Bone marrow (tissue), 2 donors: ENCODE measurements at places on chromosomes 5 and 9.
A peak's percentile ranks its signal among the peaks of the same experiment; 100 is the strongest.

GRCh38 chr5:35303152-35303551 is 72.9 kb upstream of the PRLR start:
- no peak for DNase-seq

DNA sequence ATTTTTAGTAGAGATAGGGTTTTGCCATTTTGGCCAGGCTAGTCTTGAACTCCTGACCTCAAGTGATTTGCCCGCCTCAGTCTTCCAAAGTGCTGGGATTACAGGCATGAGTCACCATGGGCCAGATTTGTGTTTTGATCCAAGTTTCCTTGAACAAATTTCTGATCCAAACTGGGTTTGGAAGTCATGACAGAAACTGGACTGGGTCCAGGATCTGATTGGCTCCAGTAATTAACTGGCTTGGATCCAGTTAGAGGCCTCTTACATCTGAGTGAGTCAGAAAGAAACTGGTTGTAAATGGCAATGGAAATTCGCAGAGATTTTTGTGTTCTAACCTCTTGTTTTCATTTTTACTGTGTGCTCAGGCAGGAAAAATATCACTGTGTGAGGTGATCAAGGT is 141.6 kb downstream of the SLC25A46 start:
- DNase-seq = no peak

DNA sequence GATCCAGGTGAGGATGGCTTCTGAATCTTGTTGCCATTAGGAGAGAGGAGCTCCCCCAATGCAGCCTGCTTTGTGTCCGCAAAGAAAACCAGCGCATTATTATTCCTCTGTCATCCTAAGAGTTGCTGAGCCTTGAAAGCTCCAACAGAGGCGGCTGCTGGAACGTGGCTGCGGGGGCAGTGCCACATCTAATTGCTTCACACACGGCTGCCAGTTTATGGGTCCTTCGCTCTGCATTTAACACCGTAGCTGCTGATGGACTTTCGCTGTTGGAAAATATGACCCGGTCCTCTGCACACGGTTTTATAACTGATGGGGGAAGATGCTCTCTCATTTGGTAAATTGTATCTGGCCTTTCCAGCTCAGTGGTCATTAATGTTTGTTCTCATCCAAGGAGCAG is 38.0 kb downstream of the ZNF622 start:
- DNase-seq = no peak

- no peak for DNase-seq
These were observed 28.2 kb upstream of the RPL26L1 start for GRCh38 chr5:172931001-172931536.

- no peak for DNase-seq
These were observed 14.4 kb upstream of the CDC20B start for GRCh38 chr5:55187370-55187769.

- no peak for DNase-seq
These were observed 115.7 kb downstream of the FBXO38 start for GRCh38 chr5:148499452-148499851.

GRCh38 chr9:133107961-133108793 is 12.9 kb downstream of the RALGDS start:
- no peak for DNase-seq

GRCh38 chr5:151730381-151730780 is 28.1 kb downstream of the ATOX1 start:
- DNase-seq = no peak

GRCh38 chr9:98240475-98240874 is 15.0 kb downstream of the TBC1D2 start:
- no peak for DNase-seq

GRCh38 chr9:120750421-120750820 is 36.2 kb upstream of the MEGF9 start:
- no peak for DNase-seq

- no peak for DNase-seq
These were observed 56.8 kb upstream of the SYNPO start for GRCh38 chr5:150583541-150584225.

- DNase-seq = no peak
These were observed 36.3 kb downstream of the GDA start for GRCh38 chr9:72185561-72185960.

DNA sequence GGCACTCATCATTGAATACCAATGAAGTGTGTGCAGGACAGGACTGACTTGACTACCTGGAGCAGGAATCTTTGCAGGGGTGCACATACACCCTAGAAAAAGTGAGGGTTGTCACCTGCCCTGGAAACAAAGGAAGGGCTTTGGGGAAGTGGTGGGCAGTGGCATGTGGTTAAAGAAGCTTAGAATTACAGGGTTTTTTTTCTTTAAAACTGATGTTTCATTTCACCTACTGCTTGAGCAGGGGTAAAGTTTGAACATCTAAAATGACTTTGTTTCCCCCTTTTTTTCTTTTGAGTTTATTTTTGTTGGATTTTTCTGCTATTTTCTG is 2.0 kb upstream of the KDM3B start:
- DNase-seq = no peak

- no peak for DNase-seq
These were observed 198.7 kb downstream of the HSPA4 start for GRCh38 chr5:133250527-133250926.

DNA sequence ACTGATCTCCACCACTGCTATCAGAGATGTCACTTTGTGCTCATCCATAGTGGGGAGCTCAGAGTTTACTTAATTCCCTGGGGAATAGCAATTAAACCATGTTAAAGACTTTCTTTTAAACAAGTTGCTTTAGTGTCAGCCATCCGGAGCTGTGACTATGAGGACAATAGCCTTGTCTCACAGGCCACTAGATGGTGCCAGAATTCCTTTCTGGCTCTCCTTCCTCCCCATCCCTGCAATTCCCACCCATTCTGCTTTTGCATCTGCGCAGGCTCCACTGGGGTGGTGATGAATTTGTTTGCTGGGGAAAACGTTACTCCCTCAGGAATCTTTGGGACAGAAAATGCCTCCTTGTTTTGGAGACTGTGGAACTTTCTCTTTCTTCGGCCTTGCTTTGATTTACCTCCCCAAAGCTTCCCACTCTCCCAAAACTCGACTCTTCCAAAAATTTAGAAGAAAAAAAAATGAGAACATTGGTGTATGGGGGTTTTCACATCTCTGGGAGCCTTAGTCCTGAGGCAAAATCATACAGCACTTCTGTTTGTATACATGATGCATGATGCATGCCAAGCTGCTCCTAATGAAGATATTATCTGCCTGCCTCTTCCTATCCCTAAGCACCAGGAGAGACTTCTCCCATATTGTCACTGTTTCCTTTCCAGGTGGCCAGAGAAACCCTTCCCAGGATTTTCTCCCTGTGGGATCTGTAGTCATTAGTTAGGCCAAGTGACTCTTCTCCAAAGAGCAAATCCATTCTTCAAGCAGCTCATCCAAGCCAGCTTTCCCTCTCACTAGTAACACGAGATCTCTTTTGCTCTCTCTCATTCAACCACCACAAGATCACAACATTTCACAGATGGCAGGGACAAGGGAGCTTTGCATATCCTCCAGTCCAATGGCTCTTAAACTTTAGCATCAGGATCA is 466.1 kb downstream of the TLR4 start:
- DNase-seq = no peak

DNA sequence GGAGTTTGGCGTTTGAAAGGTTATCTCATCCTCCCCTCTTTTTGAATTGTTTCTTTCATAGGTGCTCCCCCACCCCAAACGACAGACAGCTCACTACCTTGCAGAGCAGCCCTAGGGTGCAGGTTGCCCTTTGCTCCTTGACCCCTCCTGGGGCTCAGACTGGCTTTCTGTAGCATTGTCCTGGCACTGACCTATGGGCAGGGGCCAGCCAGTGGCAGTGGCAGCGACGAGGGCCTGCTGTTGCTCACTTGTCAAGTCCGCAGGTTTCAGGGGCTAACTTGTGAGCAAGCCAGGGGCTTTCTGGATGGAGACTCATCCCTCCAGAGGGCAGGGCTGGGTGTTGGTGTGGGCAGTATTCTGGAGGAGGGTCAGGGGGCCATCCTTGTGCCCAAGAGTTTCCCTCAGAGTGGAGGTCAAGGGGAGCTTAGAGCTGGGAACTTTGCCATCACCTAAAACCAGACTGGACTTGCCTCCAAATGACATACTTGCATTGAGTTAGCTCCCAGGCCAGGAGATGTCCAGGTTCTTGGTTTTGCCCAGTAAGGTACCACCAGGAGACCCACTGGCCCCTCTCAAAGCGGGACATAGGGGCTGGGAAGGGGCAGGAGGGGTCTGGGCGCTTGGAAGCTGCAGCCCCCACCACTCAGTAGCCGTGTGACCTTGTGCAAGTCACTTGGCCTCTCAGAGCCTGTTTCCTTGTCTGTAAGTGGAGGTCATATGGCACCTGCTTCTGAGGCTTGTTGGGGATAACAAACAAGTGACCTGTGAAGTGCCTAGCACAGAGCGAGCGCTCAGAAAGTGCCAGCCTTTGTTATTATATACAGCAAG is 53.5 kb upstream of the CDKN2AIPNL start:
- no peak for DNase-seq

GRCh38 chr5:19986031-19986619 is 1.9 kb downstream of the CDH18 start:
- no peak for DNase-seq

DNA sequence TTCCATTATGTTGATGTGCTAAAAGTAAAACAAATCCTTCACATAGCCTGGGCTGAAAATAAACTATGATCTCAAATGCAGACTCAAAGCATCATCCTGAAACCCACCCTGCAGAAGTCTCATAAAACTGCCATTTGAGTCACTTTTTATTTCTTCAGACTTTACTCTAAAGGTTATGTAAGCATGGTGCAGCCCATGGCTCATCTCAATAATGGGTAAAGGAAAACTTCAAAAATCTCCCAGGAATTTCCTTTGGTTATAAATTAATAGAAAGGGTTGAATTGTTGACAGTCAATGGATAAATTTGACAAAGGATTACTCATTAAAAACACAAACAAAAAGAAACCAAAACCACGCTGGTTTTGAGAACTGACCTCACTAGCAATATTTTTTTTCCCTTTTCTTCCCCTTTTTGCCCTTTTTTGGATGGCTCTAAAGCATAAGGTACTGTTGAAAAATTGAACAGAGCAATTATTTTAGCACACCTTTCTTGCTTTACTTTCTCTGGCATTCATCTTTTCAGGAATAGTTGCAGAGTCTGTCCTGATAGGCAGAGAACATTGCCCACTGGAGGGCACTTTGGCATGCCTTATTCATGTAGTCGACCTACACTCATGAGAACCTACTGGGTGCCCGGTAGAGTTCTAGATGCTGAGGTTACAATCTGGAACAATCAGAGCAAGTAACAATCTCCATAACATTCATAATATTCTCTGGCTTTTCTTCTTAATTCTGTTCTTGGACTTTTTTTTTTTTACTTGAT is 191.4 kb downstream of the TMEM167A start:
- DNase-seq = no peak

- DNase-seq = no peak
These were observed 50.4 kb upstream of the PTGS1 start for GRCh38 chr9:122320413-122320881.

DNA sequence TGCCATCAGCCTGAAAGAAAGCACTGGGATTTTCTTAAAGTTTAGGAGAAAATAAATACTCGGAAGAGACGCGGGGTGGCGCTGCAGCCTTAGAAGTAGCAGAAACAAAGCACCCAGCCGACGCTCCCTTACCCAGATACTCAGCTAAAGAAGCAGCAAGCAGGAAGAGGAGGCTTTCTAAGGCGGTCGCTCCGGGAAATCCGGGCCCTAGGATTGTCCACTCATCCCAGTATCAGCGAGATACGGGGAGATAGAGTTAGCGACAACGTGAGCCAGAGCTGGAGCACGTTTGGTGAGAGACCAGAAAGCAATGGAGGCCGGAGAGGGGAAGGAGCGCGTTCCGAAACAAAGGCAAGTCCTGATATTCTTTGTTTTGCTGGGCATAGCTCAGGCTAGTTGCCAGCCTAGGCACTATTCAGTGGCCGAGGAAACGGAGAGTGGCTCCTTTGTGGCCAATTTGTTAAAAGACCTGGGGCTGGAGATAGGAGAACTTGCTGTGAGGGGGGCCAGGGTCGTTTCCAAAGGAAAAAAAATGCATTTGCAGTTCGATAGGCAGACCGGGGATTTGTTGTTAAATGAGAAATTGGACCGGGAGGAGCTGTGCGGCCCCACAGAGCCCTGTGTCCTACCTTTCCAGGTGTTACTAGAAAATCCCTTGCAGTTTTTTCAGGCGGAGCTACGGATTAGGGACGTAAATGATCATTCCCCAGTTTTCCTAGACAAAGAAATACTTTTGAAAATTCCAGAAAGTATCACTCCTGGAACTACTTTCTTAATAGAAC is at the start of gene PCDHB2:
PCDHB2 (plus strand) TSS at position 135 of the 782 bp plus-strand sequence; CDS start at position 311, 176 bp downstream.
- peak; percentile 41 for DNase-seq

- no peak for DNase-seq
These were observed 272.8 kb downstream of the DENND1A start for GRCh38 chr9:123657099-123657498.

DNA sequence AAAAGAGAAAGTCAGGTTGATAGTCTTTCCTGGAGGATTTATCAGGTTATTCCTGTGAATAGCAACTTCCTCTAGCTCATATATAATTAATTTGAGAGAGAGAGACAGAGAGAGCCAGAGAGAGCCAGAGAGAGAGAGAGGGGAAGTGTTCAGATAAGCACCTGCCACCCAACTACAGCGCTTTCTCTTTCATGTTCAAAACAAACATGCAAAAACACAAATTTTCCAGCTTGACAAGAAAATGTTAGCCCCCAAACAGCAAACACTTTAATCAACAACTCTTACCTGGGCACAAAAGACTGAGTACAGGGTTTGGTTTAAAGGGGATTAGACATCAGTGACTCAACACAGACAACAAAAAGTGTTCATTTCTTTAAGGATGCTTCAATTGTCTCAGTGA is 61.7 kb upstream of the PLPP6 start:
- DNase-seq = no peak
